ENCODE measurements at places on chromosomes 7 and 10.

DNA sequence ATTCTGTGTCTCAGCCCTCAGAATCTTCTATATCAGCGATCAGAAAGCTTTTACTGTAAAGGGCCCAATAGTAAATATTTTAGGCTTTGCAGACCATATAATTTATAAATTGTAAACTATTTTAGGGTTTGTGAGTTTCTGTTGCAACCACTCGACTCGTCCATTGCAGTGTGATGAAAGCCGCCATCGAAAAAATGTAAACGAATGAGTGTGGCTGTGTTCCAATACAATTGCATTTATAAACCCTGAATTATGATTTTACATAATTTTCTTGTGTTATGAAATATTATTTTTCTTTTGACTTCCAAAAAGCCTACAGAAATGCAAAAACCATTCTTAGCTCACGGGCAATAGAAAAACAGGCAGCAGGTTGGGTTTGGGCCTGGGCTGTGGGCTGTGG lies 62.5 kb upstream of the ADO start:
- DNase-seq = no peak

GRCh38 chr7:131196803-131197202 lies 130.9 kb upstream of the MKLN1 start:
- DNase-seq = no peak

DNA sequence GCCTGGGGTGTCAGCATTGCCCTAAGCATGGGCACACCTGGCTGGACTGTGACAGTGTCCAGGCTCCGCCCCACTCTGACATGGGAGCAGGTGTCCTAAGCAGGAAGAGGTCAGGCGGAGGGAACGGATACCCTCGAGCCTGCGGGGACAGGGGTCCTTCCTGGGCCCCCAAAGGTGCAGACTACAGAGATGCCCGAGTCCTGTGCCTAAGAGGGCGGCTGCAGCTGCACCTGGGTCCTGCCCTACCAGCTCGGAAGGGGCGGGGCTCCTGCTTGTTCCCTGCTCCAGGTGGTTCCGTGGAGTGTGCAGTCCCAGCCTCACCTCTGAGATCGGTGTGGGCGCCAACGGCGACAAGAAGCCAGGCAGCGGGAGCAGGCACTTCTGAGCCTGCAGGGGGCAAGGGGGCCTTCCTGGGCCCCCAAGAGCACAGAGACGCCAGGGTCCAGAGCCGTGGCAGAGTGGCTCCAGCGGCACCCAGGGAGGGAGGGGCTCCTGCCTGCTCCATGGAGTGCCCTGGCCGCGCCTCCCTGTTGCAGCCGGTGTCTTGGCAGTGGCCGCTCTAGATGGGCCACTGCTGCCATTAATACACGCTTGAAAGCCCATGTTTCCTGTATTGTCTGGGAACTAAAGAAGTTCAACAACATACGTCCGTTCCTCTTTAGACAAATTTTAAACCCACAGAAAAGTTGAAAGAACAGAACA lies 64.5 kb upstream of the CACNA2D1 start:
- no peak for DNase-seq

- no peak for DNase-seq
Measured at GRCh38 chr7:34928052-34928451, 109.2 kb downstream of the DPY19L1 start.

- no peak for DNase-seq
Measured at GRCh38 chr10:96919785-96920430, 87.8 kb downstream of the LCOR start.

DNA sequence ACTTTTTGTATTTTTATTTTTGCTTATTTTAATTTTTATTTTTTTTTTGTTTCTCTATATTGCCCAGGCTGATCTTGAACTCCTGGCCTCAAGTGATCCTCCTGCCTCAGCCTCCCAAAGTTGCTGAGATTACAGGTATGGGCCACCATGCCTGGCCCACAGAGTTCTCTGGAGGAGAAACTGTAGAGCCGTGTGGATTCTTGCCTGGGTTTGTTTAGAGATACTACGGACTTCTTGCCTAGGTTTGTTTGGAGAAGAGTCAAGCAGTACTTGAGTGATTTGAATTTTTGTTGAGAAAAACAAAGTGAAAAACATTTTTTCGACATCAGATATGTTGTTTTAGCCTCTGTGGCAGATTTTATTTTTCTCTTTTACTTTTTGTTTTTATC lies 99.0 kb downstream of the CAMK1D start:
- no peak for DNase-seq

- DNase-seq = no peak
Measured at GRCh38 chr7:139721417-139721816, 56.4 kb downstream of the HIPK2 start.

GRCh38 chr7:34067005-34067778 lies 161.9 kb downstream of the BMPER start:
- DNase-seq = no peak

Data from stimulated activated CD4-positive, alpha-beta T cell treated with anti-CD3 and anti-CD28 coated beads, Interleukin-1b, Interleukin-23, amount 100 ng/mL, for 1 hour (primary cell).